ENCODE measurements at places on chromosomes 1 and 21.
A peak's percentile ranks its signal among the peaks of the same experiment; 100 is the strongest.

GRCh38 chr1:212182579-212182978, 102.6 kb upstream of the PPP2R5A start:
- H3K4me3 ChIP-seq: no peak overlapping the region
- H3K27me3 ChIP-seq: no peaks in the 10 kb centered on the region
- no peaks in the 10 kb centered on the region for H3K36me3 ChIP-seq
- H3K27ac ChIP-seq: no peak overlapping the region
- no peak for DNase-seq
- H3K4me1 ChIP-seq: peaks cover 4% of the 10 kb centered on the region

- H3K27me3 ChIP-seq: no peaks in the 10 kb centered on the region
- H3K36me3 ChIP-seq: no peaks in the 10 kb centered on the region
- peaks cover 65% of the 10 kb centered on the region for H3K4me1 ChIP-seq
- DNase-seq: no peak
Measured at GRCh38 chr21:38905752-38906151, 100.0 kb downstream of the ETS2 start.

- H3K27me3 ChIP-seq: no peaks in the 10 kb centered on the region
- H3K36me3 ChIP-seq: no peaks in the 10 kb centered on the region
- peaks cover 21% of the 10 kb centered on the region for H3K4me1 ChIP-seq
- H3K4me3 ChIP-seq: no peak overlapping the region
- DNase-seq: no peak
- H3K27ac ChIP-seq: no peak overlapping the region
Measured at GRCh38 chr1:25611843-25612242, 4.7 kb upstream of the MAN1C1 start.

- no peaks in the 10 kb centered on the region for H3K27me3 ChIP-seq
- no peak overlapping the region for H3K27ac ChIP-seq
- no peaks in the 10 kb centered on the region for H3K36me3 ChIP-seq
- H3K4me1 ChIP-seq: no peaks in the 10 kb centered on the region
- no peak overlapping the region for H3K4me3 ChIP-seq
- DNase-seq: no peak
Measured at GRCh38 chr1:200368556-200368955, 41.3 kb downstream of the ZNF281 start.

- peaks cover 37% of the 10 kb centered on the region for H3K36me3 ChIP-seq
- H3K4me3 ChIP-seq: no peak overlapping the region
- H3K27ac ChIP-seq: no peak overlapping the region
- no peak for DNase-seq
Measured at GRCh38 chr1:52364235-52364839, 1.7 kb downstream of the CC2D1B start.

GRCh38 chr21:24163539-24163938, 1443.7 kb downstream of the MRPL39 start:
- H3K4me3 ChIP-seq: no peak overlapping the region
- H3K36me3 ChIP-seq: no peaks in the 10 kb centered on the region
- DNase-seq: no peak
- no peak overlapping the region for H3K27ac ChIP-seq
- no peaks in the 10 kb centered on the region for H3K4me1 ChIP-seq

- H3K36me3 ChIP-seq: no peaks in the 10 kb centered on the region
- no peak for DNase-seq
- H3K27me3 ChIP-seq: no peaks in the 10 kb centered on the region
- peak overlapping the region; percentile 24 for H3K27ac ChIP-seq
- H3K4me1 ChIP-seq: peaks cover 21% of the 10 kb centered on the region
Measured at GRCh38 chr1:8211251-8211882, 106.5 kb upstream of the SLC45A1 start.

DNA sequence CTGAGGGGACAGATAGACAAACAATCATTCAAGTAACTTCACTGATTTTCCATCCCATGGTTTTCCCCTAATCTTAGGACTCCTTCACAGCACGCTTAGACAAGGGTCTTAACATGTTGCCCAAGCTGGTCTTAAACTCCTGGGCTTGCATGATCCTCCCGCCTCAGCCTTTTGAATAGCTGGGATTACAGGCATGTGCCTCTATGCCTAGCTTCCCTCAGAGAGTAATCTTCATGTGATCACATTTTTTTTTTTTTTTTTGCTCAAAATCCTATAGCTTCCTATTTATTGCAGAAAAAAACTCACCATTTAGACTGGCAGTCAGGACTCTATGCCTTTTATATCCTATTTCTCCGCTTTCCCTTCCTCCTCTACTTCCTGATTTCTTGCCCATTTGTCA, 90.4 kb upstream of the DPH5 start:
- H3K36me3 ChIP-seq: no peaks in the 10 kb centered on the region
- H3K4me1 ChIP-seq: no peaks in the 10 kb centered on the region
- H3K4me3 ChIP-seq: no peak overlapping the region
- H3K27ac ChIP-seq: no peak overlapping the region
- no peaks in the 10 kb centered on the region for H3K27me3 ChIP-seq
- no peak for DNase-seq

GRCh38 chr1:196400478-196401451, 207.5 kb downstream of the KCNT2 start:
- H3K36me3 ChIP-seq: no peaks in the 10 kb centered on the region
- H3K4me3 ChIP-seq: no peak overlapping the region
- H3K27me3 ChIP-seq: no peaks in the 10 kb centered on the region
- peak overlapping the region; percentile 16 for H3K27ac ChIP-seq

- no peak overlapping the region for H3K4me3 ChIP-seq
- no peak for DNase-seq
- H3K27me3 ChIP-seq: no peaks in the 10 kb centered on the region
- H3K27ac ChIP-seq: no peak overlapping the region
- no peaks in the 10 kb centered on the region for H3K4me1 ChIP-seq
Measured at GRCh38 chr1:82455342-82455741, 654.6 kb downstream of the ADGRL2 start.

DNA sequence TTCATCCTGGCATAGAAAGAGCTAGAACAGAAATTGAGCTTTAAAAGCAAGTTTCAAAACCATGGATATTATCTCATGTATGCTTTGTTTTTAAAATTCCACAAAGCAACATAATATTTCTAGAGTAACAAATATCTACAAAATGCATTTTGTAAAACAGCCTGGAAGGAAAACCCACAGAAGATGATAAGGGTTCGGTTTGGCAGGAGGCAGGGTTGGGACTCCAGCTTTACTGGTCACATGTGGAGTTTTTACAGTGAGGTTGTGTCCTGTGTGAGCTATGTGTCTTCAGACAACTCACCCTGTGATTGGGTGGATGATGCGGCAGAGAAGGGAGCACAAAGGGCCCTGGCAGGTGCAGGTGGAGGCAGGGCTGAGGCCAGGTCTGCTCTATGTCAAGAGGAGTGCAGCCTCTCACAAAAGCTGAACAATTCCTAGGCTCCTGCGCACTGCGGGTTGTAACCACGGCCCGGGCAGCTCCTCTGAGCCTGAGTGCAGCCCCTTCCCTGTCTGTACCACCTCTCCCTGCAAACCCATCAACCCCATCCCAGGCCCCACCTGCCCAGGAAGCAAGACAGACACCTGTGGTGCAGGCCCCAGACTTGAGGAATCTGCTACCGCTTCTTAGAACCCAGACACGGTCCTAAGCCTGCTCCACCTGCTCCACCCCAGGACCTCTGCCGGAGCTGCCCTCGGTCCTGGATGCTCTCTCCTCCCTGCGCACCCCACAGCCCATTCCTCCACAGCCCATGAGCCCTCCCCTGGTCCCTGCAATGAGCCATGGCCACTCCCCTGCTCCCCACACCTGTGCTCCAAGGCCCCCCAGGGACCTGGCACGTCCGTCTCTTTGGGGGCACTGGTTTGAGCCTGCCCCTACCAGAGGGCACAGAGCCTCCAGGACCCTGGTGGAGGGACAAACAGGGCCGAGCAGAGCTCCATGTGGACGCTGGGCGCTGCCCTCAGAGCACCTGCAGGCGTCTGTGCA, 2.8 kb upstream of the COL18A1 start:
- peaks cover 41% of the 10 kb centered on the region for H3K4me1 ChIP-seq
- DNase-seq: no peak
- H3K4me3 ChIP-seq: no peak overlapping the region
- H3K27ac ChIP-seq: no peak overlapping the region

- no peak overlapping the region for H3K4me3 ChIP-seq
- no peak for DNase-seq
- H3K4me1 ChIP-seq: no peaks in the 10 kb centered on the region
- no peaks in the 10 kb centered on the region for H3K36me3 ChIP-seq
- no peak overlapping the region for H3K27ac ChIP-seq
Measured at GRCh38 chr1:168759077-168759476, 30.1 kb upstream of the DPT start.

GRCh38 chr1:25456502-25456901, 25.8 kb downstream of the MACO1 start:
- H3K4me1 ChIP-seq: no peaks in the 10 kb centered on the region
- DNase-seq: no peak
- no peak overlapping the region for H3K27ac ChIP-seq
- H3K4me3 ChIP-seq: no peak overlapping the region
- H3K27me3 ChIP-seq: no peaks in the 10 kb centered on the region

DNA sequence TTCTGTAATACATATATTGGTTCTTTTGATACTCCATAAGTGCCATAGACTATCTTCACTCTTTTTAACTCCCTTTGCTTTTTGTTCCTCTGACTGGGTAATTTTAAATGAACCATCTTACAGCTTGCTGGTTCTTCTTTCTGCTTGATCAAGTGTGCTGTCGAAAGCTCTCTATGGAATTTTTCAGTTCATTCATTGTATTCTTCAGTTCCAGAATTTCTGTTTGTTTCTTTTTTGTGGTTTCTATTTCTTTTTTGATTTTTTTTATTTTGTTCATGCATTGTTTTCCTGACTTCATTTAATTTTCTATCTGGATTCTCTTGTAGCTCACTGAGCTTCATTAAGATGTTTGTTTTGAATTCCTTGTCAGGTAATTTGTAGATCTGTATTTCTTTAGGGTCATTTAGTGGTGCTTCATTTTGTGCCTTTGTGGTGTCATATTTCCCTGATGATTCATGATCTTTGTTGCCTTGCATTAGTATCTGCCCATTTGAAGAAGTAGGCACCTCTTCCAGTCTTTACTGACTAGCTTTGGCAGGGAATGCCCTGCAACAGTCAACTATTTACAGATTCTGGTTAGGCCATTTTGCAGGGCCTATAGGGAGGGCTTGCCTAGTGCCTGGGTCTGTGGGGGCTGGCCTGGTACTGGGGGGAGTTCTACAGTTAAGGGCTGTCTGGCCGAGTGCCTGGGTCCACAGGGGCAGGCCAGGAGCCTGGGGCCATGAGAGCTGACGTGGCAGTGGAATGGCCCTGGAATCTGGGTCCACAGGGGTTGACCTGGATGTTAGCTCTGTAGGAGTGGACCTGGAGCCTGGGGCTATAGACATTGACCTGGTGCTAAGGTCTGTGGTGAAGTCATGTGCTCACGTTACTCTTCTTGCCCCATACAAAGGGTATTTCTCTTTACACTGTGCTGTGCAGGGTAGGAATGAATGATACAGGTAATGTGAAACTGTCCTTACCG, 89.7 kb downstream of the MAGI3 start:
- H3K4me3 ChIP-seq: no peak overlapping the region
- no peaks in the 10 kb centered on the region for H3K27me3 ChIP-seq
- H3K4me1 ChIP-seq: no peaks in the 10 kb centered on the region
- no peak for DNase-seq
- no peak overlapping the region for H3K27ac ChIP-seq
- no peaks in the 10 kb centered on the region for H3K36me3 ChIP-seq

- no peaks in the 10 kb centered on the region for H3K36me3 ChIP-seq
- DNase-seq: no peak
- H3K27me3 ChIP-seq: peaks cover 70% of the 10 kb centered on the region
- H3K4me1 ChIP-seq: peaks cover 52% of the 10 kb centered on the region
- peak overlapping the region; percentile 56 for H3K4me3 ChIP-seq
- peak overlapping the region; percentile 89 for H3K27ac ChIP-seq
Measured at GRCh38 chr1:998745-998994, 1.2 kb downstream of the HES4 start.

DNA sequence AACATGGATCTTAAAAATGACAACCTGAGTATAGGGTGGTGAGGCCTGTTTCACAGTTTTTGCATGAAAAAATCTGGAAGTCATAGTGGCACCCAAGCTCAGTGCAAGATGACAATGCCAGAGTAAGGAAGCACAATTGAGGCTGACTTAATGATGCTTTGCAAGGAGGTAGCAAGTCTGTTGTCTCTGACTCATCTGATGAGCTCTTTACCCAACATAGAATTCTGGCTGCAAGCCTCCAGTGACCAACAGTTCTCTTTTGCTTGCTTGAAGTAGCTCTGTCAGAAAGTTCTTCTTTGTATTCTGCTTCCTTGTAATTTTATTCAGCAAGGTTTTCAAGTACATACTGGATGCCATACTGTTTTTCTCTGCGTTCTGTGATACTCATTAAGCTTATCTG, 117.1 kb downstream of the FOXD2 start:
- H3K4me3 ChIP-seq: no peak overlapping the region
- peaks cover 49% of the 10 kb centered on the region for H3K27me3 ChIP-seq
- H3K36me3 ChIP-seq: no peaks in the 10 kb centered on the region
